GM10248 (cell line): ENCODE measurements at places on chromosomes 16 and 17.

DNA sequence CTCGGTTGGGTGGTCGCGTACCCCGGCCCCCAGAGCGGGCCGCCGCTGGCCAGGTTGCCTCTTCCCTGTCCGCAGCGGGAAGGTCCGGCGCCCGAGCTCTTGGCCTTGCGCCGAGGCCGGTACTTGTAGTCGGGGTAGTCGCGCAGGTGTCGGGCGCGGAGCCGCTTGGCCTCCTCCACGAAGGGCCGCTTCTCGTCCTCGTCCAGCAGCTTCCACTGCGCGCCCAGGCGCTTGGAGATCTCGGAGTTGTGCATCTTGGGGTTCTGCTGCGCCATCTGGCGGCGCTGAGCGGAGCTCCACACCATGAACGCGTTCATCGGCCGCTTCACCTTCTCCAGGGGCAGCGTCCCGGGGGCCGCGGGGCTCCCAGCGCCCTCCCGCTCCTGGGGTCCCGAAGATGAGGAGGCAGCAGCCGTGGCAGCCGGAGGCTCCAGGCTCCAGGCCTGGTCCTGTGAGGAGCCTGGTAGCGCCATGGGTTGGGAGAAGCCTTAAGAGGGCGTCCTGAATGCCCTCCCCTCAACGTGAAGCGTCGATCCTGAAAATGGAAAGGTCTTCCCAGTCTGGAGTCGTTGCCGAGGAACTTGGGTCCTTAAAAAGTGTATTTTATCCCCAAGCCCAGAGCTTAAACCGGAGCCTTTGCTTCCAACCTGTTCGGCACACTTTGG, 558 bp downstream of the SOX15 start:
- DNase-seq = peak; percentile 85

GRCh38 chr17:82077617-82078358, 12.2 kb upstream of the DUS1L start:
- DNase-seq = no peak

DNA sequence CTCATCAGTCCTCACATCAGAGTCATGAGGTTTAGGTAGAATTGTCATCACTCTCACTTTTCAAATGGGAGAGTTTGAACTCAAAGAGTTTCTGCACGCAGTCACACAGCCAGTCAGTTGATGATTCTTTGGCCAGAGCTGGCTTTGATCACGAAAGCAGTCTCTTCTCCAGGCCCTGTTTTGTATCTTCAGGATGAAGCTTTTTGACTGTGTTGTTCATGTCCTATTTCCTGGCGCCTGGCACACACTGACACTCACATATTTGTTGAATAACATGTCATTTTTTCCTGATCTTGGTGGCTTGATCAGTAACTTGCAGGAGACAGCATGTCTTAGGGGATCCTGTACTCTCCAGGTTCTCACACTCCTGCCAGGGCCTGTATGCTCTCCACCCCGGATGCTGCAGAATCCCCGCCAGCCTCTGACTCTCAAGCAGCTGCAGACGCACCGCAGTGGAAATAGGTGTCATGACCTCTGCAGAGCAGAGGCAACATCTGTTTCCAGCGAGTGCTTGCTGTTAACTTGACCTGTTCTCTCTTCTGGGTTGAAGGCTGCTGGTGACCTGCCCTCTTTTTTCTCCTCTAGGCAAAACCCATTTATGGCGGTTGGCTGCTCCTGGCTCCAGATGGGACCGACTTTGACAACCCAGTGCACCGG, 33.0 kb downstream of the MPRIP start:
- no peak for DNase-seq

DNA sequence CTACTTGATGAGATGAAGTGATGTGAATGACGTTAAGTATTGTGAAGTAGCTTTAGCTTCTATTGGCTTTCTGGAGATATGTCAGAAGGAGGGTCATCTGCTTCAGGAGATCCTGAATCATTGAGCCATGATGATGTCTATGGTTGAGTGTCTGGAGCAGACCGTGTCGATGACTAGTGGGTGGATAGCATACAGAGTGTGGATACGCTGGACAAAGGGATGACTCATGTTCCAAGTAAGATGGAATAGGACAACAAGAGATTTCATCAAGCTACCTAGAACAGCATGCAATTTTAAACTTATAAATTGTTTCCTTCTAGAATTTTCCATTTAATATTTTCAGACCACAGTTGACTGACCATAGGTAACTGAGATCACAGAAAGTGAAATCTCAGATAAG, 116.1 kb upstream of the RBBP6 start:
- DNase-seq = no peak

DNA sequence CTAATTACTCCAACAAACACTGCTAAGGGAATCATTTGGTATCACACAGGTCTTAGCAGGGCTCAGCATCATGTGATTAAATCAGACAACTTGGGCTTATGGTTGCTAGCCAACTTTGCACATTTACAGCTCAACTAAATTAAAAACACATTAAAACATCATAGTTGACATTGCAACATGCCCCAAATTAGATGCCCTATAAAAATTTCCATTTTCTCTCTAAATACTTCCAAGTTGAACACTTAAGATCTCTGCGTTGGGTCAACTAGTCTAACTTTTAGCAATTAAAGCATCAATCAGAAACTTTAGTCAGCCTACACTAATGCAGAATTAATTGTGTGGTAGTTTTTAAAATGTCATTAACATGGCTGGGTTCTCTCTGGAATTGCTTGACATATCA, 12.1 kb downstream of the DNAJC7 start:
- DNase-seq = no peak

DNA sequence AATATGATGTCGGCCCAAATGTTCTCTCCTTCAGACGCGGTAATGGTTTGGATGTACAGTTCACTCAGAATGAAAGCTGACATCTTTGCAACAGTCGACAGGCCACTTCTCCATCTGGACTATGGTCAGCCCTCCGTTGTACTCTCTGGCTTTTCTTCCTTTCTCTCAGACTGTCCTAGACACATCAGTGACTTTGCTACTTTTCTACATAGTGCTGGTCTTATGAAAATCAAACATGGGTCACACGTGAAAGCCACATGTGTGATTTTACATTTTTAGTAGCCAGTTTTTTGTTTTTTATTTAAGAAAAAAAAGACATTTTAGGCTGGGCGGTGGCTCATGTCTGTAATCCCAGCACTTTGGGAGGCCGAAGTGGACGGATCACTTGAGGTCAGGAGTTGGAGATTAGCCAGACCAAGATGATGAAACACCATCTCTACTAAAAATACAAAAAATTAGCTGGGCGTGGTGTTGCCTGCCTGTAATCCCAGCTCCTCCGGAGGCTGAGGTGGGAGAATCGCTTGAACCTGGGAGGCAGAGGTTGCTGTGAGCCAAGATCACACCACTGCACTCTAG, 644.1 kb downstream of the KCNJ2 start:
- no peak for DNase-seq

DNA sequence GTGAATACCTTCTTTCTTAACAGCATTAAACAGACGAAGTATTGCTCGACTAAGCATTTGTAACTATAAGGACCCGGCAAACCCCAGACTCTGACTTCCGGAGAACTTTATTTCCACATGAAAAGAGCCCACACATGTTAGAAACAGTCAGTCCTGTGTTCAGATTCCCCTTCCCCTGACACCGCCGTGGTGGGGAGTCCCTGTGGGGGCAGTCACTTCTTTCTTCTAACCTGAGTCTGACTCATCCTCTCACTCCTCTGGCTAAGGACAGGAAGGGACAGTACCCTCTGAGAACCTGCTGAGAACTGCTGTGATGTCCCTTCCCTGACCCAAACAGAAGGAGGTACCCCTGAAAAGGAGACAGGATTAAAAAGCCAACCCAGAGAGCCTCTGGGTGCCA, 165.1 kb downstream of the XYLT1 start:
- DNase-seq = peak; percentile 74
